CD4-positive, alpha-beta T cell treated with Interleukin-17A for 1 hour (primary cell): ENCODE measurements at places on chromosomes 2 and 18.

DNA sequence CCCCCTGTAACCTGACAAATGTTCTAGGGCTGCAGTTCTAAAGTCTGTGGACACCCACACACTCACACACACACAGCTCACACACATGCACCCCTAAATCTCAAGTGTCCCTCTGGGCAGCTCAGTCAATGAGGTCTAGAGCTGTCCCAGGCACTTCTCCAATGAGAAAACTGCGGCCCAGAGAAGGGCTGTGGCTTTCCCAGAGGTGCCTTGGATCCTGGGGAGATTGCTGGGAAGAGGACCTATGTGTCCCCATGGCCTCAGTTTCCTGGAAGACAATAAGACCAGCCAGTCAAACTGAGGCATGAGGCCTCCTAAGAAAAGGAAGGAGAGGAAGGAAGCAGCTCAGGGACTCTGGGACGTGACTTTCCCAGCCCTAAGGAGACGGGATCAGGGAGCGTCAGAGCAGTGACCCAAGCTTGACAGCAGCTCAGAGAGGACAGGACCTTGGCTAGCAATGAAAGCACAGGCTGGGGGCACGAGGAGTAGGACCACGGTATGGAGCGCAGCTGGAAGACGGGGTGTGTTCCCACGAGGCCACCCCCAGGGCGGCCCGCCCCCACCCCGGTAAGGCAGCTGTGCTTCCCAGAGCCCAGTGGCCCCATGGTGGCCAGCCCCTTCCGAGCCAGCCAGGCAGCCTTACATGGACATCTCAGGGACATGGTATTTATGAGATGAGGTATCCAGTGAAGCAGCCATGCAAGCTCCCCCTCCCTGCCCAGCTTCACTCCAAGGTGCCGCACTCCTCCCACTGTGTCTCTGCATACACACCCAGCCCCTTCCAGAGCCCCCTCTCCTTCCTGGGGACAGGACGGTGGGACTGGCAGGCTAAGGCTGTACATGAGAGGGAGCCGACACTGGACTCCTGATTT is 46.0 kb downstream of the TNS1 start:
- no peak for DNase-seq

DNA sequence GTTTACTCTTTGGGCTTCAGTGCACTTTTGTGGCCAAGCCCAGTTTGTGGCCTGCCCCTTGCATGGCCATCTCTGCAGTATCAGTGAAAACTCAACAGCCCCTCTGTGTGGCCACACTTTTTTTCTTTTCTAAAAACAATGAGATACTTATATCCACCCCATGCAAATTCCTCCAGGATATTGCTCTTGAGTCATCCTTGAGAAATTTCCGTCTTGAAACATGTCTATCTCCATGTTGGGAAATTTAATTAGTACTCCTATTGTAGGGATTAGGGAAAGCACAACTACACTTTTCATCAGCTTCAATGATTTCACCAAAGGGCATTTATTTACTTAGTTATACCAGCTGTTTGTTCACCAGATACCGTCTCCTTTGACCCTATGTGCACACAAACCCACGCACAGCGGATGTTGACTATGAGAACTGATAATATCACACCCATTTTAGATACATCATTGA is 993.1 kb downstream of the TSN start:
- DNase-seq, result no peak

GRCh38 chr2:190574169-190574568 is 39.6 kb upstream of the NEMP2 start:
- DNase-seq, result no peak

GRCh38 chr2:192960945-192961344 is 766.2 kb upstream of the TMEFF2 start:
- no peak for DNase-seq

DNA sequence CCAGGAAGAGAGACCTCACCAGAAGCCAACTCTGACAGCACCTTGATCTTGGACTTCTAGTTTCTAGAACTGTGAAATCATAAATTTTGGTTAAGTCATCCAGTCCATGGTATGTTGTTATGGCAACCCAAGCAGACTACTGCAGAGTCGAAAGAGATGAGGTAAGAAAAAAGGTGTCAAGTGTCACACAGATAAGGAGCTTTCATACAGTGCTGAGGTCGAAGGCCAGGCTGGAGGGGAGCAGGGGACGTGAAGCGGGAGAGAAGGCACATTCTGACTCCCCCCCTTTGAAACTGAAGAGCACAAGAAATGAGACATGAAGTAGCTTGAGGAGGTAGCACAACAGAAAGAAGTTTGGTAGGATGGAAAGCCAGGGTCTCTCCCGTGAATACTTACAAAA is 110.4 kb downstream of the ALK start:
- no peak for DNase-seq

GRCh38 chr2:96353032-96353561 is 17.5 kb downstream of the NCAPH start:
- no peak for DNase-seq

DNA sequence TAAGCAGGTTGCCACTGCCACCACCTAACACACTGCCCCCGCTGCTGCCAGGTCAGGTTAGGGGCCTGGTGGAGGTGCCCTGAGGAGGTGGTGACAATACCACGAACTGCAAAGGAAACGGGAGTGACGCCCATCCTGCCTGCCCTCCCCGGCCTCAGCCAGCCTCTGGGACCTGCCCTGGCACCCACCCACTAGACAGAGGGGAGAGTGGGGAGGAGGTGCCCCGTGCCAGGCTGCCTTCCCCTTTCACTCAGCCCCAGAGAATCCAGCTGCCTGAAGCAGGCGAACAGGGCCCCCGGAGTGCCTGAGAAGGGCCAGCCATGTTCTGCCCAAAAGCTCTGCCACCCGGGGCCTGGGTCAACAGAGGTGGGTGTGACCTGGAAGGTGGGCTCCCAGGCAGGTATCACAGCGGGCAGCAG is 44.5 kb upstream of the FOSL2 start:
- DNase-seq, result peak; percentile 82

DNA sequence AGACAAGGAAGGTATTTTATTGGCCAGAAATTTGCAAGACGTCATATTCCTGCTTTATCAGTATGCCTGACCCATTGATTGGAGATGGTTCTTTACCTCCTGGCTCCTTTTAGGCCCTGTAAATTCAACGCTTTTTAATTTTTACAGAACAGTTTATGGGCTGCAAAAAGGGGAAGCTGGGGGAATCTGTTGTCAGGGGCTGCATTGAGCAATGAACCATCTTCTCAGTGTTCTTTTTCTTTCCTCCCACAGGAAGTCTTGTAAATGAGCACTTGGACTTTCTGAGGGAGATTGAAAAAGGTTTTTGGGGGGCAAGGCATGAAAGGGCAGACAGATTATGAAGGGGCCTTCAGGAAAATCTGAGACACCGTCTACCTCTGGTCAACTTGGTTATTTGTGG is 503.6 kb upstream of the TNP1 start:
- no peak for DNase-seq

GRCh38 chr2:191748528-191749180 is 70.7 kb downstream of the NABP1 start:
- DNase-seq, result no peak

GRCh38 chr2:202510911-202511310 is 123.9 kb upstream of the FAM117B start:
- no peak for DNase-seq

DNA sequence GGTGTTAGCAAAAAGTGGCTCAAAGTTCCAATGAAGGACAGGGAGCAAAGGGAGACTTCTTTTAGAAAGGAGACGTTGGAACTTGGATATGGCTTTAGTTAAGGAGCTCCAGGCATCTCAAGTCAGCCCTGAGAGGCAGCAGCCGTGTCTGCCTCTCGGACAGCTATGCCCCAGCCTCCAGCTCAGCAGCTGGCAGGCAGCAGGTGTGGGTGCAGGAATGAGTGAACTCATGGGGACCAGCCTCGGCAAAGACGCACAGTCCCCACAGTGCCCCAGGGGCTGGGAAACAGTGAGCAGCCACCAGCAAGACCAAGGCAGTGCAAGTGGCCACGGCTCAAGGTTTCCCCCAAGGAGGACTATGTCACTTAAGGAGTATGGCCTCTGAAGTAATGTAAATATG is 1.6 kb upstream of the LRRFIP1 start:
- no peak for DNase-seq

DNA sequence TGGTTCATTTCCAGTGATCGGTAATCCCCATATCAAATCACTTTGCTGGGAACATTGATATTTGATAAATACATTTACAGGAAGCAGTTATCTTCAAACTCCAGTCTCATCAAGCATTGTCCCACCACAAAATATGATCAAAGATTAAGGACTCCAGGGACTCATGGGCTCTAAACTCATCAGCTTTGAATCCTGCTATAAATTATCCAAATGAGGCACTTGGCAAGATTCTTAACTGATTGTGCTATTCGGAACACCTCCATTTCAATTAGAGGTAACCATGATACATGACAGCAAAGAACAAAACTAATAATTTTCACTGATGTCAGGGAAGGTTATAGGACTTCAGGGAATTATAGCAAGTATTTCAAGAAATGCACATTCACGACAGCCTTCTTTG is 1088.1 kb upstream of the PIK3C3 start:
- no peak for DNase-seq

- no peak for DNase-seq
These were observed 185.1 kb upstream of the HAAO start for GRCh38 chr2:42977270-42978174.

- DNase-seq, result no peak
These were observed 464.1 kb downstream of the PLCL1 start for GRCh38 chr2:198268519-198268918.

GRCh38 chr2:27042159-27042661 is 9.3 kb upstream of the AGBL5 start:
- no peak for DNase-seq

DNA sequence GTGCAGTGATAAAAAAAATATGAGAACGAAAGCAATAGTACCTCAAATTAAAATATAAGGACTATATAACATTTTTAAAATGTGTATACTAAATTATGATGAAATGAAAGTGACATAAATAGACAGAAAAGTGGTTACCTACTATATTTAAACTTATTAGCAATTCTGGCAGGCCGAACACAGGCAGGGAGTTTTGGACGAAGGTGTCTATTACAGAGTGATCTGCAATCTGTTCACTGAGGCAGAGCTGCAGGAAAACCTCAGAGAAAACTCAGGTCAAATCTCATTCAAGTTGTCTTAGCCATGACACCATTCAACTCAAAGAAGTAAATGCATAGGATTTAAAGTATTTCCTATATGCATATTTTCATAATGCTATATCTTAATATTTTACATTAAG is 274.8 kb upstream of the GULP1 start:
- no peak for DNase-seq

DNA sequence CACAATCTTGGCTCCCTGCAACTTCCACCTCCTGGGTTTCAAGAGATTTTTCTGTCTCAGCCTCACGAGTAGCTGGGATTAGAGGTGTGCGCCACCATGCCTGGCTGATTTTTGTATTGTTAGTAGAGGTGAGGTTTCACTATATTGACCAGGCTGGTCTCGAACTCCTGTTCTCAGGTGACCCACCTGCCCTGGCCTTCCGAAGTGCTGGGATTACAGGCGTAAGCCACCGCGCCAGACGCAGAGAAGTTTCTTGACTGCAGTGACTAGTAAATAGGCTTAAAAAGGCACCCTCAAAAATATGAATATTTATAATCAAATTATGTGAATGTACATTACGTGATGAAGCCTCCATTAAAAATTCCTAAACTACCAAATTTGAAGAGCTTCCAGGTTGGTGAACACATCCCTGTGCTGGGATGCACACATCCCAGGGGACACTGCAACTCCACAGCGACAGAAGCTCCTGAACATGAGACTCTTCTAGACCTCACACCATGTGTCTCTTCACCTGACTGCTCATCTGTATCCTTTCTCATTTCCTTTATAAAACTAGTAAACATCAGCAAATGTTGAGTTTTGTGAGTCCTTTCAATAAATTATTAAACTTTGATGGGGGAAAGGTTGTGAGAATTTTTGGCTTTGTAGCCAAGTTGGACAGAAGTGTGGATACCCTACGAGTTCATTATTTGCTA is 203.3 kb upstream of the SPOPL start:
- no peak for DNase-seq

DNA sequence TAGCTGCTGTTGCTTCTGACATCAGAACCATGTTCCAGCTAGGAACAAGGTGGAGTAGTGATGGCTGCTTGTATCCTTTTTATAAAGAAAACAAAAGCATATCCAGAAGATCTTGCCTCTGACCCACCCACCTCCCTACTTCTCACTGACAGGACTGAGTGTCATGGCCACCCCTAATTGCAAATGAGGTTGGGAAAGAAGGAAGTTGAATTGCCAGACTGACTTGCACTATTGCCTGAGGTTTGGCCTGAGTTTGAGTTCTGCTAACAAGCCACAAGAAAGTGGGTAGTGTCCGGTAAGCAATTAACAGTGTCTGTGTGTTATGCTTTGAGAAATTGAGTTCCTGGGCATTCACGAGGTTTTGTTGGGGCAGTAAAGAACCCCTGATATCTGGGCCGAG is 22.8 kb downstream of the SGPP2 start:
- no peak for DNase-seq

- no peak for DNase-seq
These were observed 6.2 kb upstream of the TSPYL6 start for GRCh38 chr2:54262015-54262765.

DNA sequence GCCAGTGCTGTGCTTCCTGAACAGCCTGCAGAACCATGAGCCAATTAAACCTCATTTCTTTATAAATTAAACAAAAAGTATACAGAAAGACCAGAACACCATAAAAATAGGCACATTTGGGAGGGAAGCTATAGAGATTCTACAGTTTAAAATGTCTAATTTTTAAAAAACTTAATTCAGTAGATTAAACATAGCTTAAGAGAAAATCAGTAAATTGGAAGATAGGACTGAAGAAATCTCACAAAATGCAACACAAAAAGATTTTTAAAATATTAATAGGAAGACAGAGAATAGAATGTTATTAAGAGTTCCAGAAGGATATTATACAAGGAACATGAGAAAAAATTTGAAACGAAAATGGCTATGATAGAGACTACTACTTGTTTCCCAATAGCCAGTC is 90.5 kb upstream of the SPTBN1 start:
- DNase-seq, result no peak

- no peak for DNase-seq
These were observed 178.5 kb downstream of the ACTR3 start for GRCh38 chr2:114068438-114068837.

DNA sequence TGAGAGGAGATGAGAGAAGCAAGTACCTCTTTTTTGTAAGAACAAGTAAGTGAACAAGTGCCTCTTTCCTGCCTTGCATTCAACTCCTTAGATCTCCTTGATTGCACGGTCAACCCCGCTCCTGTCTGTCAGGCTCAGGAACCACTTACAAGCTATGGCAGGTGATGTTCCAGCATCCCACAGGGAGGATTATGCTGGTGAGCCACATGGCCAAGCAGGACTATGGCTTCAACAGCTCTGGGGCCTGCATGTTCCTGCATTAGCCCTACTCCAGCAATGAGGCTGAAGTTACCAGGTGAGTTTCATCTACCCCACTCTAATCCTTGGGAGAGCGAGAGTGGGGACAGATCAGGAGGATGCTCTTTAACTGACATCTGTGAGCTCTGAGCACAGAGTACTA is 29.5 kb downstream of the TTC32 start:
- DNase-seq, result no peak
